Lung (tissue), 17 donors: ENCODE measurements at places on chromosomes 7 and 10.

DNA sequence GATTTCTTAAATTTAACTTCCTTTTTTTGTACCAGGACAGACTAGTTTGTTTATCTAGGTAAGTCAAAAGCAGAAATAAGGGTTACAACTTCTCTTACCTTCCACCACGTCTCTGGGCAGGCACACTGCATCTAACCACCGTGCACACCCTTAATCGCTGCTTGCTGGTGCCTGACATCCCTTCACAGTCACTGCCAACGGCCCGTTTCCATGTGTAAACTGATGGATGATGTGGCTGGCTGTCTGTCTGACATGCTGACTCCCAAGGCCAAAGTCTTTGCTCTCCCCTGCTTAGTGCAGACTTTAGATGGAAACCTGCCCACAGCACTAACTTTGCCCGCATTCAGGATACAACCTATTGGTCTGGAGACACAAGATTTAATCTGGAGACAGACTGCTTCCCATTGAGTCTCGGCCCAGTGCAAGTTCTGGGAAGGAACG is 1.1 kb downstream of the TMEM273 start:
- DNase-seq: peak; percentile 33

- peak; percentile 70 for DNase-seq
These were observed 517.5 kb upstream of the GALNT17 start for GRCh38 chr7:70614237-70615045.

GRCh38 chr10:76188216-76188615 is 756.8 kb downstream of the LRMDA start:
- DNase-seq: peak; percentile 84

GRCh38 chr7:31000161-31000693 is 36.5 kb downstream of the GHRHR start:
- no peak for DNase-seq

- DNase-seq: no peak
These were observed 84.5 kb upstream of the ETV1 start for GRCh38 chr7:14073988-14074387.

DNA sequence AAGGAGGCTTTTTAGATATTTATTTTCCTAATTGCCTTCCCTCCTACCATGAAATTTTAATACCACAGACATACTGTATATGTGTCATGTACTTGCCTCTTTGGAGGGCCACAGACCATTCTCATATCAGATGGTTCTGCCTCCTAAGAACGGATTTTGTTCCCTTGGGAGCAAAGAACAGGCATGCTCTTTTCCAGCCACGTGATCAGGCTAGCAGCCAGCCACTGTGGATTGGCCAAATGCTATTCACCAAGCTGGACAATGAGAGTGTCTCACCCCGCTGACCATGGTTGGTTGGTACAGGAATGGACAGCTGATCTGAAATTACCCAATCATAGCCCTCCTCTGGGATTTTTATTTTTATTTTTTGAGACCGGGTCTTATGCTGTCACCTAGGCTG is 21.5 kb upstream of the CRHR2 start:
- no peak for DNase-seq

GRCh38 chr10:70775679-70776454 is 9.3 kb downstream of the TBATA start:
- no peak for DNase-seq

GRCh38 chr7:141231018-141231792 is 157.3 kb downstream of the TMEM178B start:
- DNase-seq: peak; percentile 65

GRCh38 chr10:47179291-47179647 is 120.7 kb upstream of the GDF10 start:
- DNase-seq: peak; percentile 8

GRCh38 chr10:73916761-73917470 is 6.0 kb downstream of the PLAU start:
- no peak for DNase-seq

- peak; percentile 90 for DNase-seq
These were observed 501.0 kb upstream of the GALNT17 start for GRCh38 chr7:70630818-70631457.

GRCh38 chr7:141884539-141885225 is 31.5 kb upstream of the OR9A4 start:
- DNase-seq: no peak

DNA sequence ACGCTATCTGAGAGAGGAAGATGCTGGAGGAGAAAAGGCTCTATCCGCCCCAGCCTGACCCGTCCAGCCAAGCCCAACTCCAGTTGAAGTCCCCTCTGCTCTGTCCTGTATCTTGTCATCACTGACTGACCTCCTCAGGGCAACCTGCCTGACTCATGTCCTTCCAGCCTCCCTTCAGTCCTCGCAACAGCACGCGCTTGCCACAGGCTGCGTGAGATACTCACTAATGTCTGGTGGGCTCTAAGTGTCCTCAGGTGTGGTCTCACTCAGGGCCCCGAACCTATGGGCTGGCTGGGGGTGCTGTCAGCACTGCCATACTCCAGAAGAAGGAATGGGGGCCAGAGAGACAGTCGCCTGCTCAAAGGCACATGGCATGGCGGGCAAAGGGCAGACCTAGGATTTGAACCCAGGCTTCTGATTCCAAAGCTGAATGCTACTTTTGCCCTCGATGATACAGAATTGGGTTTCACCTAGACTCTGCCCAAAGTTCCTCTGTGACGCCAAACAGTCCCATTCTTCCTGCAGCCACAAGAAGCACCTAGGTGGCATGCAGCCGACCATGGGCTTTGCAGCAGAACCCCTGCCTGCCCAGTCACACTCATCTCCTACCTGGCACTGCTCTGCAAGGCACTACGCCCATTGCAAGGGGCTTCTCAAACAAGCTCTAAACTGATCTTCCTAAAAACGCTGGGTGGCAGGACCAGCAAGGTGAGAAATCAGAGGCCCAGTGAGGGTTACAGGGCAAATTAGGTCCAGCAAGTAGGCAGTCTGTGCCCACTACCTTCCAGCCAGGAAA is 8.5 kb downstream of the FAM53B start:
- no peak for DNase-seq

GRCh38 chr7:16234493-16235146 is 186.7 kb downstream of the CRPPA start:
- DNase-seq: peak; percentile 30

DNA sequence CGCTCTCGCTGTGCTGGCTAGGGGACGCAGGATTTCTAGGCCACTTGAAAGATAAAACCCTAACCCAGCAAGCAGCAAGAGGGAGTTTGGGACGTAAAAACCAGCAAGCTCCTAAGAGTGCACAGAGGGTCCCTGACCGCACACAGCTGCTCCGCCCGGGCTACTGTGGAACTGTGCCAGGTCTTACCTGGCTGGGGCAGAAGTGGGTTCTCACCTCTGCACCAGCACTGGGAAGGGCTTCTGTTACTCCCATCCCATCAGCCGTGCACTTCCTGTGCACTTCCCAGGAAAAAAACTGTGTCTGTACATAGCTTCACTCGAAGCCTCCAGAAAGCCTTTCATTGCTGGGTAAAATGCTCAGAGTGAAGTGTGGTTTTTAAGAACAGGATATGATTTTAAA is 45.9 kb upstream of the PTF1A start:
- DNase-seq: no peak

GRCh38 chr10:47361293-47361692 is 13.1 kb downstream of the RBP3 start:
- no peak for DNase-seq

DNA sequence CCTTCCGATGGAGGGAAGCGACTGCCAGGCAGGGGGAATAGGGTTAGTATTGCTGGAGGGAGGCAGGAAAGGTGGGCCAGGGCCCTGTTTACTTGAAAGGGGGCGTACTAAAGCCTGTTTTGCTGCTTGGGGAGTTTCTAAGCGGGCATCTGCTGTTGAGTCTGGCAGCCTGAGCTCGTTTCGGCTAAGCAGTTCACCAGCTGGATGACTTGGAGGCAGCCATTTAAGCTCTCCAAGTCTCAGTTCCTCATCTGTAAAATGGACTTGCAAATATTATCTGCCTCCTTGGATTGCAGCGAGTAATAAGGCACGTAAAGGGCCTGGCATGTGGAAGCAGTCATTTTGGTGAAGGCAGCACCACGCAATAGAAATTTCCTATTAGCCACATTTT is 44.0 kb downstream of the LDB3 start:
- DNase-seq: no peak

DNA sequence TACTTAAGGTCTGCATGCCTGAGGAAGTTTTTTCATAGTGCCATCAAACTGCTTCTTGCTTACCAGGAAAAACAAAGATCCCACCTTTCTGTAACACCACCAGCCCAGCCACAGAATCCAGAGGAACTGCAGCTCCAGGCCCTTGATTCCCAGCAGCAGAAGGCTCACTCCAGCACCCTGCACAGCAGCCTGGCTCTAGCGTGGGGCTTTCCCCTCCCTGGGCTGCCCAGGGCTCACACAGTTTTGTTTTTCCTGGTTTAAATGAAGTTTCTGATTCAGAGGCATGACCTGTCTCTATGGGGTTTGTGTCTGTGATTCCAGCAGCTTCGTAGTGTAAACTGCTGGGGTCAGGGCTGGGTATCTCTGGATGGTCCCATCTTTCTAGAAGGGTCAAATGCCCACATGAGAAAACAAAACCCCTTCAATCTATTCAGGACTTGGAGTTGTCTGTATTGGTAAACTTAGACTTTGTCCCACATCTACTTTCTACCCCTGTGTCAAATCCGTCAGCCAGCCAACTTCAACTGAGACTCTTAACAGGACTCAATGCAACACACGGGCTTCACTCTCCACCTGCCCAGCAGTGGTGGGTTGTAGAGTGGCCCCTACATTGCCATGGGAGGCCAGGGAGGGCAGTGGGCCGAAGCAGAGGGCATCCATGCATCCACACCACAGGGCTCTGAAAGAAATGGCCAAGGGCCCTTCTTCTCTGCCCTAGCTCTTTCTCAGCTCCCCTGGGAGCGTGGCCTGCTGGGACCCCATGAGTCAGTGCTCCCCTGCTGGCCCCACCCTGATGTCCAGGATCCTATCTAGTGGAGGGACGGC is 73.6 kb downstream of the ATXN7L1 start:
- no peak for DNase-seq

GRCh38 chr10:128929131-128929530 is 537.9 kb upstream of the MGMT start:
- DNase-seq: peak; percentile 82

- no peak for DNase-seq
These were observed 80.2 kb downstream of the RNF216 start for GRCh38 chr7:5701085-5701914.

GRCh38 chr10:23362879-23363792 is 18.5 kb upstream of the C10orf67 start:
- no peak for DNase-seq

DNA sequence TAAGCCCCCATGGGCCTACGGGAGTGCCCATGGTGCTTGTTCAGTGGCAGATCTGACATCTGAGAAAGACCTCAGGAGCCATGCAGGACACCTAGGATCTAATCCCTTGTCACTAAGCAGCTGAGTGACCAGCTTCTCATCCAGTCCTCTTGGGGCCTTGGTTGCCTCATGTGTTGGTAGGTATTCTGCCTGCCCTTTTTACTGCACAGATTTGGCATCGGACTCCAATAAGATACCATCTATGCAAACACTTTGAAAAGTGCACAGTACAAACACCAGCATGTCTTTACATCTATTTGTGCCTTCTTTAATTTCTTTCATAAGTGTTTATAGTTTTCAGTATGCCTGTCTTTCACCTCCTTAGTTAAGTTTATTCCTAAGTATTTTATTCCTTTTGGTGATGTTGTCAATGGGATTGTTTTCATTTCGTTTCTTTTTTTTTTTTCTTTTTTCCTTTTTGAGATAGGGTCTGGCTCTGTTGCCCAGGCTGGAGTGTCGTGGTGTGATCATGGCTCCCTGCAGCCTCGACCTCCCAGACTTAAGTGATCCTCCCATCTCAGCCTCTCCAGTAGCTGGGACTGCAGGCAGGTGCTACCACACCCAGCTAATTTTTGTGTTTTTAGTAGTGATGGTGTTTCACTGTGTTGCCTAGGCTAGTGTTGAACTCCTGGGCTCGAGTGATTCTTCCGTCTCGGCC is 10.4 kb downstream of the STOX1 start:
- DNase-seq: no peak

DNA sequence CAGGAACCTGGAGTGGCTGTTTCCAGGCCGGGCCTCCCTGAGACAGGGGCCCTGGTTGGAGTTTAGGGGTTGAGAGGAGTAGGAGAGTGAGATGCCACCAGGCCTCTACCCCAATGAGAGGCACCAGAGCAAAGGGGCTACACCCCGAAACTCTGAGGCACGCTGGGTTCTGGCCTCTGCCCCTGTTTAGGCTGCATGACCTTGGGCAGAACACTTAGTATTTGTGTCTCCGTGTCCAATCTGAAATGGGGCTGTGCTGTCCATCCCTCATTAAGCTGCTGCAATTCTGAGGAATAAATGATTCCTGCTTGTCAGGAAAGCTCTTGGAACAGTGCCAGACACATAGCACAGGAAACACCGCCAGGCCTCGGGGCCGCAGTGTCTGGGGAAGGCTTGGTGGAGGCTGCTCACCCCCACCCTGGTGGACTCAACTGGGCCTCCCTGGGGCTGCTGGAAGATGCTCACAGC is 40.5 kb upstream of the SAMD8 start:
- peak; percentile 69 for DNase-seq

DNA sequence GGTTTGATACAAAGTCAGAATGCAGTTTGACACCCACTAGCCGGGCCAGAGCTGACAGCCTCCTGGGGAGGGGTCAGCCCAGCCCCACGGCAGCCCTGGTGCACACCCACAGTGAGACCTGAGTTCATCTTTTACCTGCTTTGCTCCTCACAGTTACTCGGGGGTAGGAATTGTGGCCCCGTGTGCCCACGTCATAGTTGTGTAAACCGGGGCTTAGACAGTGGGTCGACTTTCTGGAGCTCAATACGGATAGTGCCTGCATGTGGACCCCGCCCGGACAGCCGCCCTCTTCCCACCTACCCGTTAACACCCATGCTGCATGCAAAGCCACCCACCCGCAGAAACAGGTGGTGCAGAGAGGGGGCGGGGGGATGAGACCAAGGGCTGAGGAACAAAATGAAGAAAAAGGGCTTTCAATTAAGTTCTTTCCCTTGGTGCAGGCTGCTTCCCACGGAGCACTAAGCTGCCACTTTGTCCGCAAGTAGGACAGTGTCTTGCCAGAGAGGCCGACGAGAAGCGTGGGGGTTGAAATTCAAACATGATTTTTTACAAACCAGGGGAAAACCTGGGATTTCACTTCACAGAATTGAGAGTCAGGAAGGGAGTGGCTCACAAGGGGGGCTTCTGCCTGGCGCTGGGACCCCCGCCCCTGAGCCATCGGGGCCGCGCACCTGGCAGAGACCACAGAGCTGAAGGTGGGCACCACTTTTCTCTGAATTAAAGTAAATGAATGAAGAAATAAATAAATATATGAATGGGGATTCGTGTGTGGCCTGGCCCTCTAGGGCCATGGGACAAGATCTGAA is 24.6 kb upstream of the FOXL3 start:
- DNase-seq: no peak

- peak; percentile 88 for DNase-seq
These were observed 985.1 kb downstream of the SORCS1 start for GRCh38 chr10:106179430-106179829.

DNA sequence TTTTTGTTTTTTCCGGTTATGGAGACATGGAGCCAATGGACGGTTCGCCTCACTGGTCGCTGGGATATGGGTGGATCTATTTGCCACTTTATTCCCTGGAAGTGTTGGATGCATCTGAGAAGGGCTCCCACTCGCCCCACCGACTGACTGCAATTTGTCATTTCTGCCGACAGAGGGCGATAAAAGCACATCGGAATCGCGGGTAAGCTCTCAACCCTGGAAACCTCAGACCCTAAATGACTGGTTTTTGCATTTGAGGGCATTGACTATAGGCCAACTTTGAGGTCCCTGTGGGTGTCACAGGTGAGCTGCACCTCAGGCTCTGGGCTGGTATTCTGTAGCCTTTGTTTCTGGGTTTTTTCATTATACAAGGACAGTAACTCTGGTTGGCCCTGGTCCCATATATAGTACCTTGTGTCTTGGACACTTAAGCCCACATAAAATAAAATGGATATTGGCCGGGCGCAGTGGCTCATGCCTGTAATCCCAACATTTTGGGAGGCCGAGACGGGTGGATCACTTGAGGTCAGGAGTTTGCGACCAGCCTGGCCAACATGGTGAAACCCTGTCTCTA is 11.9 kb upstream of the OPALIN start:
- peak; percentile 59 for DNase-seq
